ENCODE measurements at places on chromosomes 7 and 10.

DNA sequence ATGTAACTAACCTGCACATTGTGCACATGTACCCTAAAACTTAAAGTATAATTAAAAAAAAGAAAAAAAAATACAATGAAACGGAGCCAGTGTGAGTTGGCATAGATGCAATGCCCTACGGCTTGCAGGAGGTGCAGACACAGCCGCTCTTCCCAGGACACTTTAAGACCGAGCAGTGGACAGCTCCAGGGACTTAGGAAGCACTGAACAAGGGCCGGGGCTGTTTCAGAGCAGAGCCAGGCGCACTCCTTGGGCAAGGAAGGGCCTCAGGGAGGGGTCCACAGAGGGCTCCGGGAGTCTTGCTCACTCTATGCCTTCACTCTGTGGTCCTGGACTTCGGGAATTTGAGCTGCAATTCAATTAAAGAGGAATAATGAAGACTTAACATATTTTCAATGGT lies 355.3 kb downstream of the TCERG1L start:
- DNase-seq = no peak

GRCh38 chr10:110171032-110171431 lies 36.4 kb upstream of the MXI1 start:
- DNase-seq = no peak

DNA sequence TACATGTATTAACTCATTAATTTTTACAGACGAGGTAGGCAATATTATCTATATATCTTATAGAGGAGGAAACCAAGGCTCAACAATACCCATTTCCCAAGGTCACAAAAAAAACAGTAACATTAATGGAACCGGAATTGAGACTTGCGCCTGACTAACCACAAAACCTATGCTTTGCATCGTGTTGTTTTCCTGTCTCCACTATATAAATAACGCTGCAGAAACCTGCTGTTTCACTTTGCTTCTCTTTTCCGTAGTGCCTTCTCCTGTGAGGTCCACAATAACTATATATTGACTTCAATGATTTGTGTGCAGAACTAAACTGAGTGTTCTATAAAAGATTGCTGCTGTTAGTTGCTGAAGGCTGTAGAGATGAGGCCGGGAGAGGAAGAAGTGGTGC lies 97.7 kb upstream of the RPA3 start:
- no peak for DNase-seq

GRCh38 chr10:87093632-87094372 lies 841 bp downstream of the GLUD1 start:
- peak; percentile 27 for DNase-seq

DNA sequence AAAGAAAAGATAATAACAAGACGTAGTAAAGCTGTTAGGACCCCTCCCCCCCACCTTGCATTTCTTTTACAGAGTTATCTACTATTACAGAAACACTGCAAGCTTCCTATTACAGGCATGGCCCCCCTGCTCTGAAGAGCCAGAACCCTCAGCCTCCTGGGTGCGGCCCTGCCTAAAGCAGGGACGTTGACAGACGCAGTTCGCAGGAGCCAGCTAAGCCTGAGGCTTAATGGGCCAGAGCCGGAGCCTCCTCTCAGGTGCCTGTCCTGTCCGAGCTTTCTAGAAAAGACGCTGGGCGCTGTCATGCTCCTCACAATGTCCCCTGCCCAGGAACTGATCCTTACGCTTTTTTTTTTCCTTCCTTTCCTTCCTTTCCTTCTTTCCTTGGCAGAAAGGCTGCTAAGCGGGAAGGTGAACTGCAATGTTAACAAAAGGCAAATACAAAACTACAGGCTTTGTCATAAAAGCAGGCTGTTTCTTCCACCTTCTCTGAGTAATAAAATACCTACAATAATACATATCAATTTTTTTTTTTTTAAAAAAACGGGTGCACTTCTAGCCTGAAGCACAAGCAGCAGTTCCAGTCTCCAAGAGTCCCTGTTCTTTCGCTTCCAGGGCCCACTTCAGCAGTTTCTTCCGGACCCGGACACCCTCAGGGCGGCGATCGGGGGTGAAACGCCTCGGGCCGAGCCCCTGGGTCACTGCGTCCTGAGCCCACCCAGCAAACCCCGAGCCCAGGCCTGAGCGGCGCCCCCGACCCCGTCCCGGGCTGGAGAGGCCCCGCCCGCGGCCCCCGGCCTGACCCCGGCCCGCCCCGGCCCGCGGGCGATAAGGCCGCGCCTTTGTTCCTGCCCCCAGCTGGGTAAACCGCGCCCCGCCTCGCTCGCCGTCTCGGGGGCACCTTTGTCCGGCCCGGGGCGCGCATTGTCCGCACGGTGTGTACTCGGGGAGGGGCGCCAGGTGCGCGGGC lies 11.2 kb downstream of the MNX1 start:
- DNase-seq = no peak

DNA sequence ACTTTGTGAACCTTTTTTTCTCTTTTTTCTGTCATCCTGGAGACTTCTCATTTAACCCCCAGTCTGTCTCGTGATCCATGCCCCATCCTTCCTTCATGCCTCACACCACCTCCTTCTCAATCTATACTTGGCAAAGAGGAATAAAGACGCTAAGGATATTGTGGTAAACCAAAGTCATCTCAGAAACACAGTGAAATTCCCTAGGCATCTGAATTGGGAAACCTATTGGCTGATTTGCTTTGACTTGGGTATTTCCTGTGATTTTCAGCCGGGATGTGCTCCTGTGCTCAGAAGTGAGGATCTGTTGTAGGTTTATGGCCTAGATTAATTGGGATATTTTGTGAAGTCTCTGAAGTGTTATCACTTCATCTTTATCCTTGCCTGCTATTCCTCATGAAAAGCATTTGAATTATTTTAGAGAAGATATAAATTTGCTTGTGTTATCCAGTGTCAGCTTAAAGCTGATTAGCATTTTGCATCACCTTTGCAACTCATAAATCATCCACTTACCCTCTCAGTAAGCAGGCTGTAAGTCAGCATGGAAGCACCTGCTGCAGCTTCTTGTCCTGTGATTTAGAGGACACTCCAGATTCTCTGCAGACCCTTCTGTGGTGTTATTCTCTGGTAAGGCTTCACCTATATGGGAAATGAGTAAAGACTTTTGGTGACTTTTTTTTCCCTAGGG lies 138.0 kb downstream of the AUTS2 start:
- no peak for DNase-seq
